Brain pericyte (primary cell): ENCODE measurements at places on chromosomes 6 and 20.

DNA sequence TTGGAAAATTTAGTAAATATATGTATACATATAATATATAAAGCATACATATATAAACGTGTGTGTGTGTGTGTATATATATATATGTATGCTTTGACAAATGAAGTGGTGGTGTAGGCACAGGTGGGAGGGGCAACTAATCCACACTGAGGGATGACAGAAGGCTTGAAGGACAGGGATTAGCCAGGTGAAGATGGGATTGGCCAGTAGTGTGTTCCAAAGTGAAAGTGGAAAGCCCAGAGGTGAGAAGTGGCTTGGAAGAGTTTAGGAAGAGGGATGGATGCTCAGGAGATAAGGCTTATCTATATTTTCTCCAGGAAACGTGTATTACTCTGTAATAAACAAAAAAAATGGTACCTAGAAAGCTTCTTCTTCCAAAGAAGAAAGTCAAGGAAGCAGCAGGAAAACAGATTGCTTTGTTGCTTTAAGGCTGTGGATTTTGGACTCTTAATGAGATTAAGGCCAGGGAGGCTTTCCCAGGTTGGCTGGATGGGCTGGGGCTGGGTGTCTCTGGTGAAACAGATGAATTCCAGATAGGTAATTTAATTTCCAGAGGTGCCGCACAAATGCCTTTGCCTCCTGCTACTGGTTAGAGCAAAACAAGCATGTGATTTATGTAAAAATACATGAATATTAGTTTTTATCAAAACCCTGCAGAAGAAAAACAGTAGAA lies 63.9 kb downstream of the JARID2 start:
- no peak for DNase-seq

GRCh38 chr20:47359530-47360296 lies 3.2 kb upstream of the ZMYND8 start:
- DNase-seq: no peak

DNA sequence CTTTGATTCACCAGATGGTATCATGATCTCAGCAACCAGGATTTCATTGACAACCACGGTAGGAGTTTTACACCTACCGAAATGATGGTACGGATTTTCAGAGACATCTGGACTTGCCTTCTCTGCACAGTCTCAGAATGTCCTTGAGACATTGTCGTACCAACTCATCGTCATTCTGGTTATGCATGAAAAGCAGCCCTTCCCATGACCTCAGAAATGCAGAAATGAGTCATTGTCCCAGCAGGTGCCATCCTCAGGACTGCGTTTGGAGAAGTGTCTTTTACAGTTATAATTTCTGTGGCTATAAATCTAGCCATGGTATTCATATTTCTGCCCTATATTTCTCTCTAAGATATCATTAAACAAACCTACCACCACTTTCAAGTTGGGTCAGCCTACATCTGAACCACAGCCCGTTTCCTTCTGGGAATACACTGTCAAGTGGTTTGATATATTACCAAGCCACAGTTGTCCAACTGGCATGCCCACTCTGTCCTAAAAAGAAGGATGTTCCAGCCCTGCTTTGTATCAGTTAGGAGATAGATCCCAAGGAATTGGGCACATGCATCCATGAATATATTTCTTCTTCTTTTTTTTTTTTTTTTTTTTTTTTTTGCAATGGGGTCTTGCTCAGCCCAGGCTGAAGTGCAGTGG lies 7.5 kb upstream of the BFSP1 start:
- DNase-seq: no peak

- DNase-seq: no peak
These were observed 129.6 kb downstream of the TAF4 start for GRCh38 chr20:61935926-61936700.

GRCh38 chr6:112481211-112481610 lies 134.1 kb downstream of the RFPL4B start:
- DNase-seq: no peak

- DNase-seq: no peak
These were observed 74.8 kb downstream of the IYD start for GRCh38 chr6:150443621-150444020.

- no peak for DNase-seq
These were observed 122.5 kb downstream of the MACROD2 start for GRCh38 chr20:14117768-14118167.
